ENCODE measurements at places on chromosomes 2 and 18.

DNA sequence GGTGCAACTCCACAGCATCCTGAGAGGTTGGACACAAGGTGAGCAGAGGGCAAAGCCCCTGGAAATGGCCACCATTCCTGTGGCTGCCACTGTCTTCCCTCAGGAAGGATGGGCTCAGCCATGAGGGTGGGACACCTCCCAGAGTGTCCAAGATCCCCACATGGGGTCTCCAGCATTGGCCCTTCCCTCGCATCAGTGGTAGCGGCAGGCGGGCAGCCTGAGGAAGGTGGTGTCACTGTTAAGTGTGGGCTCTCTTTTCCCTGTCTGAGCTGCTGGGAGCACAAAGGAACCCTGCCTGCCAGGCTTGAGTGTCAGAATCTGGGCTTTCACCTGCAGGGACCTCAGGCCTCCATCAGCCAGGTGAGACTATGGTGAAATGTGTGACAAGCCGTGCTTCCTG is 47.6 kb downstream of the SP110 start:
- no peak for DNase-seq

DNA sequence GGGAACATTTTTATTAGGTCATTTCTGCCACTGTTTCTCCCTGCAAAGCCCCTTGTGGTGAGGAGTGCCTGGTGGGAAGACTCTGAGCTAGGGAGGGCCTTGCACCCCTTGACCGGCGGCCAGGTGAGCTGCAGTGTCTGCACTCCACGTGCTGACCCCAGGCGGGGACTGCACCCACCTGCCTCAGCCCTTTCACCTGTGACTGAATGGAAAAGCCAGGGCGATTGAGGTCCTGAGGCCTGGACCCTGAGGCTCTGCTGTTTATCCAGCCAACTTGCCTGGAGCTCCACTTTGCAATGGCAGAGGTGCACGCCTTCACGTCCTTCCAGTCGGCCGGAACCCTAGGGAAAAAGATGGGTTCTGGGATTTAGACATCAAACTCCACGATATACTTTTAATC is 53.1 kb downstream of the TMEM18 start:
- DNase-seq: no peak

- no peak for DNase-seq
Observed at GRCh38 chr2:197078535-197078934, 152.0 kb upstream of the PGAP1 start.

DNA sequence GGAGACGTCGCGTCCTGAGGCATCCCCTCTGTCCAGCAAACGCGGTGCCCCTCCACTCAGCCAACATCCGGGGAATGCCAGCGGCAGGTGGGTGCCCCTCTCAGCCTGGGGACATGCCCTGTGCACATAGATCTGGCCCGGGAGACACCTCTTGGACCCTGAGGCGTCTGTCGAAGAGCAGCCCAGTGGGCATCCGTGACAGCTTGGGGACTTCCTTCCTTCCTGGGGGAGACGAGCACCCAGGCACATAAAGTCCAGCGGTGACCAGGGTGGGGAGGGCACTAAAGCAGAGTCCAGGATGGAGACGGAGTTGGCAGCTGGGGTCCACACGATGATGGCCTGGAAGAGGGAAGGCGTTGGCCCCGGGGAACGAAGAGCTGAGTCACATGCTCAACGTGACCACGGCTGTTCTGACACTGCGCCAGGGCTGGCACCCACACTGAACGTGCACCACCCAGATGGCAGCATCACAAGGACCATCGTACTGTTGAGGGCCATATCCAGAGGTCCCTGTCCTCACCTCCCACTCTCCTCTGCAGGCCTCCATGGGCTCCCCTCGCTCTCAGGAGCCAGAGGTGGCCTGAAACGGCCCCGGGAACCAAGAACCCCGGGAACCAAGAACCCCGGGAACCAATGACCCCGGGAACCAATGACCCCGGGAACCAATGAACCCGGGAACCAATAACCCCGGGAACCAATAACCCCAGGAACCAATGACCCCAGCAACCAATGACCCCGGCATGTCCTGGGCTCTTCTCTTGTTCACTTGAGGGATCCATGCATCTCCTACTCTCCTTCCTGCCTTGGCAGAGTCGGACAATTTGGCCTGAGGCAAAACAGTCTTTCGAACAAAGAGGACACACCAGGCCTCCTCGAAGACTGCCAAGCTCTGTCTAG is 22.6 kb downstream of the HDAC4 start:
- no peak for DNase-seq

- no peak for DNase-seq
Observed at GRCh38 chr18:11429876-11430275, 179.5 kb upstream of the SLC35G4 start.

DNA sequence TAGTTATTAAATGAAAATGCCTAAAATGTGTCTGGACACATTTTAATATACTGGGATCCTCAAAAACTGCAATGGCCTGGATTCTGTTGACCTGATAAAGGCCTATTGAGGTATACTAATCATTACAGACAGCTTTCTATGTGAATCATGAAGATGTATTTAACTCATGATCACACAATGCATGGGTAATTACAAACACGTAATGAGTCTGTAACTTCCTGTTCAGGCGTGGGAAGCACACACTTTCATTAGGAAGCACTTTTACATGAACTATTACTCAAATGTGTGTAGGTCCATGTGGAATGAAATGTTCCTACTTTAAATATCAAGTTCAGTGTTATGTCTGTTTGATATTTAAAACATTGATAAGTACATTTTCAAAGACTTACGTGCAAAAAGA is 108.7 kb downstream of the NCKAP5 start:
- DNase-seq: no peak

DNA sequence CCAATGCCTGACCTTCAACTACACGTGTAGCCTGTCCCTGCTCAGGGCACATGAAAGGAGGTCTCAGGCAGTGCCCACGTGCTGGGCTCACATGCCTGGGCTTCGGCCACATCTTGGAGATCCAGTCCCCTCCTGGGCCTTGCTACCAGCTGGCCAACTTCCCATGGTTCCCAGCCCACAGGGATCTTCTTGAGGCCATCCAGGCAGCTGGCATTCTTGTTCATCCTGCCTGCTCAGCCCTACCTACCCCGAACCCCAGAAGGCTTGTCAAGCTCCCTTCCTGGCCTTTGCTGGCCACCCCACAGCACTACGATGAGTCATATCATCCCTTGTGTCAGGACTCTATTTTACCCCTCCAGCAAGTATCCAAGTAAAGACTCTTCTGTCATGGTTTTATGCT is 97.1 kb downstream of the ZBTB7C start:
- no peak for DNase-seq

GRCh38 chr2:234615643-234616356 is 118.9 kb upstream of the ARL4C start:
- DNase-seq: no peak

- DNase-seq: no peak
Observed at GRCh38 chr18:35029770-35030169, 11.4 kb upstream of the MAPRE2 start.

- no peak for DNase-seq
Observed at GRCh38 chr2:151423760-151424159, 14.1 kb downstream of the RIF1 start.

GRCh38 chr2:31337197-31337596 is 77.3 kb downstream of the XDH start:
- DNase-seq: no peak

GRCh38 chr2:201628545-201628944 is 14.8 kb downstream of the TMEM237 start:
- DNase-seq: no peak

DNA sequence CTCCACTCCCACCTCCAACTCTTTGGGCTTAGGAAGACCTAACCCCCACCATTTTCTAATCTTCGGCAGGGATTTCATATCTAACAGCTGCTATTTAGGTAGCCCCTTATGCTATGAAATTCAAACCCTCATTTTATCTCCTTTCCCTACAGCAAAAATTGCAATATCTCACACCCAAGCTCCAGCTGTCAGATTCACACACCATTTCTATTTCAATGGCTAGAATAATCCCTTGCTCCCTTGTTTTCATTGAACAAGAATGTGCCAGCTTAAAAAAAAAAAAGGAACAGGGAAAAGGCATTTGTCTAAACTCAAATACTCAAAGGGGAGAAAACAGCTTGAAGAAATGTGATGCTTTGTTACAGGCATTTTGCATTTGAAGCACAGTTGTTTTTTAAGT is 850.6 kb upstream of the ACVR2A start:
- DNase-seq: no peak

GRCh38 chr18:26780520-26781325 is 84.8 kb downstream of the AQP4 start:
- no peak for DNase-seq

DNA sequence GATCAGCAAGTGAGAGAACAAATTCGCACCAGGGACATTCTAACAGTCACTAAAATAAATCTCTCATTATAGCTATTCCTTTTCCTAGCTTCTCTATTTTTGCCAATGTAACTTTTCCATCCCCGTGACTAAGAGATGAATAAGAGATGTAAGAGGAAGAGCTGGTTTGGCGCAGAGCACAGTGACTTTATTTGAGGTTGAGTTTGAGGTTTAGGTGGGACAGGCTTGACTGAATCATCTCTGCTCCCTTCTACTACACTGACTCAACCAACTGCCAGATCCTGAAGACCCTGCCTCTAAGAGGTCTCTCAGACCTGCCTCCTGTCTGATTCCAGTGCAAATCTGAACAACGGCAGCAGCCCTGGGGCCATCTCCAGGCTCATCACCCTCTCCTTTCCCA is 28.0 kb downstream of the RFX8 start:
- DNase-seq: no peak

GRCh38 chr2:207934720-207935119 is 90.6 kb downstream of the PLEKHM3 start:
- no peak for DNase-seq

DNA sequence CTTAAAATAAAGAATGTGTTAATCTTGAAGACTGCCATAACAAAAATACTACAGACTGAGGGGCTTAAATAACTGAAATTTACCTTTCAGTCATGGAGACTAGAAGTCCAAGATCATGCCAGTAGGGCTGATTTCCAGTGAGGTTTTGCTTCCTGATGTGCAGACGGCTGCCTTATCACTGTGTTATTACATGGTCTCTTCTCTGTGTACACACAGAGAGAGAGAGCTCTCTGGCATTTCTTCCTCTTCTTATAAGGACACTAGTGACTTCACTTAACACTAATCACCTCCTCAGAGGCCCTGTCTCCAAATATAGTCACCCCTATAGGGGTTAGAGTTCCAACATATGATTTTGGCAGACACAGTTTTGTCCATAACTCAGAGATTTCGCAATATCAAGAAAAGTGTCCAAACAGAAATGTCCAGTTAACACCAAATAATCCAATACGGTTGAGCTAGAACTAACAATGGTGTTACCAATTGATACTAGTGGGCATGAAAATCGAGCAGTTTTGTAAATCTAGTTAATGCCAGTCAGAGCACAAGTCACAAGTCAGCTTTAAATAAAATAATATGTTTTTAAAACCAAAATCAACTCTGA is 399.8 kb downstream of the ADCYAP1 start:
- no peak for DNase-seq

DNA sequence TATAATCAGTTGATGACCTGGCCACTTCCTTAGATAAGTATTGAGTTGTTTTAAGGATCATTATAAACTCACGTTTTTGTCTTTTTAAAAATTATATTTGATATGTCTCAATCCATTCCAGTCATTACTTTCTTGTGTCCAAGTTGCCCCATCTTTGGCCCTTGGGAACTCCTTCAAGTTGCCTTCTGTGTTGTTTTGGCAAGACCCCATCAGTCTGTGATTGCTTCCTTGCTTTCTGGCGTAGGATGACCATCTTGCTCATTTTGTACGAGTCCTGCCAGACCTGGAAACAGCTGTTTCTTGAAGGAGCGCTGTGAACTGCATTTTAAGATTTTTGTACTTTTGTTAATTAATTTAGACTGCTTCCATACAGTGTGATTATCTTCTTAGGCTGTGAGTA is 68.9 kb upstream of the ITM2C start:
- DNase-seq: no peak

DNA sequence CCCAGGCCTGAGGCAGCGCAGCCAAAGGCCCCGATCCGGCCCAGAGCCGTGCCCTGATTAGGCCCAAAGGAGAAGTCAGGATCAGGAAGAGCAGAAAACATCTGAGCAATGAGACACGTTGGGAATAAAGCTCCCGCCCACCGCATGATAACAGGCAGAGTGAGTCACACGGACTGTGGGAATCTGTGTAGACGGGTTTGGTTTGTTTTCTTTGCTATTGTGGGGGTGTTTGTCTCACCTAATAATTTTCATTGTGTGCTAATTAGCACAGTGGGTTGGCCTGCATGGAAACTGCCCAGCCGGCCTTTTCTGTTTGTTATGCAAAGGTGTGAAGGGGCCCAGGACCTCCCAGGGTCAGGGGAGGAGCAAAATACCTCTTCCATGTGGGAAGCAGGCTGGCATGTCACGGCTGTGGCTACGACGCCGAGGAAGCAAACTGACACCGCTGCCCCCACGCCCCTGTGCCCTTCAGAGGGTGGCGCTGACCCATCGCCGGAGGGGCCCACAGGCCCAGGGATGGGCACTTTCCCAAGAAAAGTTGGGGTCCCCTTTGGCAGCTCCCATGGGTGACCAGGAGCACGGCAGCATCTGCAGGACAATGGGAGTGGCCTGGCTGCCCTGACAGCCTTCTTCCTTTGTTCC is 68.4 kb upstream of the CTDP1 start:
- no peak for DNase-seq

DNA sequence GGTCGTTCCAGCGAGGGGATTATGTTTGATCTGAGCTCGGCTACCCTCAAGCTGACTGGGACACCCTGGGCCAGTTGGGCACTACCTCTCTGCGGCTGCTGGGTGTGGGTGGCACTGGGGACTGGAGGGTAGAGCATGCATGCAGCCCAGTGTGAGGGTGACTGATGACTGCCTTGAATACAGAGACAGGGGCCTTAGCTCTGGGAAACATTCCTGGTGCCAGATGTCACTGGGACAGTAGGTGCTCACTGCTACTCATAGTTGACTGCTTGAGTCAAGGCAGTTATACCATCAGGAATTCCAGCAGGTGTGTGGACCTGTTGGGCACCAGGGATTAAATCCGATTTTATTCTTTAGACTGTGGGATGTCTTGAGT is 33.6 kb upstream of the ATP6V1B1 start:
- DNase-seq: no peak

- no peak for DNase-seq
Observed at GRCh38 chr18:48590678-48591077, 51.8 kb downstream of the CTIF start.

GRCh38 chr2:126558029-126558428 is 97.9 kb upstream of the GYPC start:
- DNase-seq: no peak
